Activated CD4-positive, alpha-beta T cell treated with anti-CD3 and anti-CD28 coated beads, Interleukin-2, amount 10 ng/mL, durations not matched to agents 24 days and 14 days (primary cell): ENCODE measurements at places on chromosomes 2 and 18. TPM values are rescaled to one million over a fixed set of nuclear protein-coding genes. Genes with fewer than 3 reads are reported as not detected.

The MEP1B gene
- not detected in 2 replicates for total RNA-seq

The NAT8 gene
- total RNA-seq, result not detected in 2 replicates

The FBLN7 gene
- total RNA-seq, result 26.8 and 28.7 TPM in 2 replicates

The HOXD9 gene
- not detected in 2 replicates for total RNA-seq

The SLC39A6 gene
- 51.2 and 51.5 TPM in 2 replicates for total RNA-seq

The PRKCE gene
- 11.2 and 13.5 TPM in 2 replicates for total RNA-seq

The GALNT14 gene
- 0.31 and 0.33 TPM in 2 replicates for total RNA-seq

The HJURP gene
- total RNA-seq, result 41.5 and 45.6 TPM in 2 replicates

- DNase-seq, result no peak
Measured at GRCh38 chr2:217035967-217036366, 176.1 kb upstream of the TNP1 start.

- no peak for DNase-seq
Measured at GRCh38 chr18:42640160-42640559, 475.3 kb downstream of the RIT2 start.

GRCh38 chr2:128622371-128622770 lies 303.7 kb upstream of the HS6ST1 start:
- no peak for DNase-seq

- DNase-seq, result no peak
Measured at GRCh38 chr18:63119647-63120046, 199.9 kb downstream of the BCL2 start.

DNA sequence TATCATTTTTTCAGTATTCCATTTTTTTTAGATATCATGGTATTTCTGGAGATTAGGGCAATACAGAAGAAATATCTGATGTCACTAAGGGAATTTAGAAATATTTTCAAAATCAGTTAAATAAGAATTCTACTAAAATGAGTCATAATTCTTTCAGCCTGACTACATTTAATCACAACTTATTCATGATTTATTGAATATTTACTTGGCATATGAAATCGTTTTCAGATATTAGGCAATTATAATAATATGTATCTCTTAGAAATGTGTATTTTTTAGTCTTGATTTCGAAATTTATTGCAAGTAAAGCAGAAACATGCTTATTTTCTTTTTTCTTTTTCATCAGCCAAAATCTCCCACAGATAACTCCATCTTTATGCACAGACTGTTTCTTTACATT lies 142.2 kb downstream of the CCDC102B start:
- no peak for DNase-seq

GRCh38 chr18:76530391-76530790 lies 35.3 kb upstream of the ZNF516 start:
- no peak for DNase-seq

DNA sequence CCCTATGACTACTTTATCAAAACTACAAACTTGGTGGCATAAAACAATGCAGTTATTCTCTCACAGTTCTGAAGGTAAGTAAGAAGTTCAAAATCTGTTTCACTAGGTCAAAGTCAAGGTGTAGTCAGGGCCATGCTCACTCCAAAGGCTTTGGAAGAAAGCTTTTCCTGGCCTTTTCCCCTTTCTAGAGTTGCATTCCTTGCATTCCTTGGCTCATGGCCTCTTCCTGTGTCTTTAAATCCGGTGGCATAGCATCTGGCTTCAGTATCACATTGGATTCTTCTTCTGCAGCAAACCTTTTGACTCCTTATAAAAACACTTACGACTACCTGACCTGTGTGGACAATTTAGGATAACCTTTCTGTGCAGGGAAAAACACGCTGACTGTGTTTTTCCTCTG lies 543.5 kb upstream of the HNMT start:
- no peak for DNase-seq

DNA sequence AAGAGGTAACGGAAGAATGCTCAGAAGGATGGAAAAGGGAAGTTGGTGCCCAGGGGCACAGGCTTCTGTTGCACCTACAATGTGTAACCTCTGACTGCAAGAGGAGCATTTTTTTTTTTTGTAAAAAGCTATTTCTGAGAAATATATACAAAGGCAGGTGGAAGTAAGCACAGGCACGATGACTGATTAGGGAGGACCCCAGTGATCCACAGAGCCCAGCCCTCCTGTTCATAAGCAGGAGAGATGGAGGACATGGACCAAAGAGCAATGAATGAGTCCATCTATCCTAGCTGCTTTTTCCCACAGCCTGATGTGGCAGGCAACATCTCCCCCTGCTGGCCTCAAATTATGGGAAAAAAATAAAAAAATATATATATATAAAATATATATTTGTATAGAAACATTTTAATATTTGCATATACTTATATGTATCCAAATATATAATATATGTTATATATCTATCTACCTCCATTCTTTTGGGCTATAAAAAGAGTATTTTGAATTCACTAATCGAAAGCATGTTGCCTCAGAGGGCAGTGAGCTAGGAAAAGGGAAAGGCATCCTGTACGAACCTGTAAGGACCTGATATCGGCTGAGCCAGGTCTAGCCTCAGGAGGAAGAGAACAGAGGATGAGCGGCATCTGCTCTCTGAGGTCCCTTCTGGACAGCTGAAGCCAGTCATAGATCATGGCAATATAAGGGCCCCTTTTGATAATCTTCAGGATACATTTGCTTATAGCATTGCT lies 166.0 kb upstream of the STK17B start:
- DNase-seq, result peak; percentile 68

DNA sequence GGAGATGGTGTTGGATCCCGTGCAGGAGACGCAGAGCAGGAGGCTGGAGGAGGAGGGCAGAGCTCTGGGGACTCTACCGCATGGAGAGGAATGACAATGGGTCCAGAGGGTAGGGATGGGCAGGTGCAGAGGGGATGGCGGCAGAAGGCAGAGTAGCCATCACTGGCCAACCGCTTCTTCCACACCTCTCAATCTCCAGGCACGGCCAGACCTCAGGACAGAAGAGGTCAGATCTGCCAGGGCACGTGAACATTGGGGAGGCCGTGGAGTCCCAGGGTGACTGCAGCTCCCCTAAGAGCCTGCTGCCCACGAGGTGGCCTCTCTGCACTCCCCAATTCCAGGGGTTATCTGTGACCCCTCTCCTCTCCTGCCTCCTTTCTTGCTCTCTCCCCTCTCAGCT lies 162.7 kb upstream of the HDAC4 start:
- DNase-seq, result no peak

- peak; percentile 37 for DNase-seq
Measured at GRCh38 chr2:30786923-30787685, 20.1 kb downstream of the CAPN13 start.

DNA sequence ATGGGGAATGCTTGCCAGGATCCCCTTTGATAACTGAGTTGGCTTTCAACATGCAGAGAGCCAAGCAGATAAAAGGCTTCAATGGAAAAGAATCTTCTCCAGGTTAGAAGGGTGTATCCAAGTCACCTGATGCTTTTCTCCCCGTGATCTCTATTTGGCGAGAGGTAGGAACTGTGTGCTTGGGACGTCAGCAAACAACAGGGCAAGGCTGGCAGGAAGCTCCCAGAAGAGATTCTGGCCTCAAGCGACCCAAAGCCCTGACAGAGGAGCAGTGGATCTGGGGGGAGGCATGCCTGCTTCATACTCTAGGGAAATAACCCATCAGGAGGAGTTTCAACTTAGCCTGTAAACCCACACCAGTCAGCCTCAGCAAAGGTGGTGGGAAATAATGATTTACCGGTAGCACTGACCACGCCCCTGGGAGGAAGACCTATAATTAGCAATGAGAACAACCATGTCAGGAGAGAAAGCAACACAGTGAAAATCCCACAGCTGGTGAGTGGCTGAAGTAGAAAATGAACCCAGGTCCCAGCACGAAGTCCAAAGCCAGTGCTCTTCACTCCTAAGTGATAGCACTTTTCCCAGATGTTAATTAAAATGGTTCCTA lies 76.3 kb upstream of the SEC11C start:
- no peak for DNase-seq

- no peak for DNase-seq
Measured at GRCh38 chr2:52145005-52145404, 1113.1 kb upstream of the NRXN1 start.

- DNase-seq, result no peak
Measured at GRCh38 chr2:5849562-5849961, 157.4 kb downstream of the SOX11 start.

DNA sequence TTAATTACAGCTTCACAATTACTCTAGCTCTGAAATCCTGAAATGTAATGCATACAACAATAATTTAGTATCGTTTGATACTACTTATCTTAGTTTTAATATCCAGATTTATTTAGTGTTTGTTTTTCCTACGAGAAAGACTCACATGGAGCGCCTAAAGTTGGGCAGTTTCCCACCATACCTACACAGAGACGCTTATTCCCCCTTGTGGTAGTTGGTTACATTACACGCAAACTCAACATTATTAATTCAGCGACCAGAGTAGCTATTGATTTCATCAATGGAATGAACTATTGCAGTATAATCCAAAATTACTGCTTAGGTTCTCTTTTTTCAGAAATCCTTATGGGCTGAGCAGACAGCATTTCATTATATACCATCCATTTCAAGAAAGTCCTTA lies 164.0 kb upstream of the REG3G start:
- DNase-seq, result no peak

DNA sequence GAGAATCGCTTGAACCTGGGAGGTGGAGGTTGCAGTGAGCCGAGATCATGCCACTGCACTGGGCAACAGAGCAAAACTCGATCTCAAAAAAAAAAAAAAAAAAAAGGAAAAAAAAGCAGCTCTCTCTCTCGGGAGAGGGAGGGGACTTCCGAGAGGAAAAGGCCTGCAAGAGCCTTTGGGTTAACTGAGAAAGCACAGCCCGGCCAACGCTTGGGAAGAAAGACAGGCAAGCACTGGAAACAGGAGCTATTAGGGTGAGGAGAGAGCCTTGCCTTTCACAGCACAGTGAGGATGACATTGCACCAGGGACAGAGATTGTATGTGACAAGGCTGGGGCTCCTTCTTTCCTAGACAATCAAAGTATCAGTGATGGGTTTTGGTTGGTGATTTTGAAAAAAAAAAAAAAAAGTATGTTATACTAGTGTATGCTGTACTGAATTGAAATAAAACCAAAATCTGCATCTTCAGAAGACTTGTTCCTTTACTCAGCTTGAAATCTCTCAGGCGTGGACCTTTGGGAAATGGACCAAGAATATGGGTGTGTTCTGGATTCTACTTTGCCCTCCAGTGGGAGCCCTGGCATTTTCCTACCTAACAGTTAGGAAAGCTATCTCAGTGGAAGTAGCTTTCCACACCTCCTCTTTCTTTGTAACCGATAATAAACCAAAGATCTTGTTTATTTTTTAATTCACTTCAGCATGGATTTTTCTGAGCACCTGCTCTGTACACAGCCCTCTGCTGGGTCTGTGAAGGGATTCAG lies 16.7 kb downstream of the SRSF7 start:
- no peak for DNase-seq

DNA sequence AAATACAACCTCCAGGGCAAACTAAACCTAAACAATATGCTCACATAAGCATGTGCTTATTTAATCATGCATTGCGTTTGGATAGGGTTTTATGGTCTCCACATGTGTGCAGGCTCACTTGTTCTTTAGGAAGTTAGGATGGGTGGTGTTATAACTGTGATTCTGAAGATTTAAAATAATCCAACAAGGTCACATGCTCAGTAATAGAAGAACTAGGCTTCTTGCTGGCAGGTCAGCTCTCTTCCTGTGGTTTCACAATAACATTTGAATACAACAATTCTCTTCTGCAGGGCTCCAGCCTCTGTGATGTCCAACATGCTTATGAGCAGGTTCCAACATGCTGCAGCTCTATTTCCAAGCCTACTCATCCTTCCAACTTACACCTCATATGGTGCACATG lies 84.0 kb downstream of the MYL12B start:
- no peak for DNase-seq

- no peak for DNase-seq
Measured at GRCh38 chr2:28496781-28497180, 921 bp downstream of the PLB1 start.

DNA sequence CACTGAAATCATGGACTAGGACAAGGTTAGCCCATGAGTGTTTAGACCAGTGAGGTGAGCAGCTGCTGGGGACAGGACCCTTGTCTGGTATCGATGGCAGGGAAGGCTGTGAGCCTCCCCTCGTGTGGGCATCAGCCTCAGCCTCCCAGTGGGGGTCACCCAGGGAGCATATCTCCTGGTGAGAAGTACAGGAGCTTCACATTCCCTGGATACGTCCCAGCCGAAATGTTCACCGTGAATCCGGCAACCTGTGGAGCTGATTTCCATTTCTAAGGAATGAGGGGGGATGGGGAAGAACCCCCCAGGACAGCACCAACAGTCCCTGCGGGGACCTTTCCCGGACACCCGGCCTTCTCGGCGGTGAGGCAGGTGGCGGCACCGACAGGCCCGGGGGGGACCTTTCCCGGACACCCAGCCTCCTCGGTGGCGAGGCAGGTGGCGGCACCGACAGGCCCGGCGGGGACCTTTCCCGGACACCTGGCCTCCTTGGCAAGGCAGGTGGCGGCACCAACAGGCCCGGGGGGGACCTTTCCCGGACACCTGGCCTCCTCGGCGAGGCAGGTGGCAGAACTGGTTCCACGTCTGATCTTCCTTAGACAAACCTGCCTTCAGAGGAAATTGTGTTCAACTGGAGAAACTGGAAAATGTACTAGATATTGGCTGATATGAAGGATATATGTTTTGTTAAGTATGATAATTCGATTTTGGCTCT lies 21.2 kb downstream of the RTP5 start:
- DNase-seq, result no peak

DNA sequence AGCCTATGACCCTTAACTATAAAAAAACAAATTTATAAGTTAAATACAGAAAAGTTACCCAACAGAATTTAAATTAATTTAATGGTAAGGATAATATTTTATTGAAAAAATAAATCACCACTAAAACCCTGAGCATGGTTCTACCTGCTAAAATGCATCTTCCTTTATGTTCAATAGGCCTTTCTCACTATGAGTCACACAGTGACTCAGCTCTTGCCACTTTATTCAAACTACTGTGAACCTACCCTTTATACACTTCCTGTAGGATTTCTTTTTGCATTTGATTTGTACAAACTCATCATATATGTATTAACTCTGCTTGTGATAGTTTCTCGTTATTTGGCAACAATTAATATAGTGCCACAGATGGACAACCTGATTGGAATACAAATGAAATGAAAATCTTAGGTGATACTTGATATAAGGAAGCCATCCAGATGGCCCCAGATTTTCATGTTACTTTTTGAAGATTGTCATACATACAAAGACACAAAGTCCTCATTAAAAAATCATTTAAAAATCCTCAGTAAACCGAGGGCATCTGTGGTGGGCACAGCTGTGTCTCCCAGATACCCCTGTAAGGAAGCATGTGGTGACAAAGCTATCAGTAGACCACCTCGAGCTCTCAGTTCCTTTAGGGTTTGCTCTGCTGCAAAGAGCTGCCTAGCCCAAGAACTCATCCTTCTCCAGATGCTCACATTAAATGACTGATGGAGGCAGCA lies 55.2 kb upstream of the COBLL1 start:
- DNase-seq, result peak; percentile 64
